ENCODE measurements at places on chromosomes 4 and X. TPM values are rescaled to one million over a fixed set of nuclear protein-coding genes. Genes with fewer than 3 reads are reported as not detected.

DNA sequence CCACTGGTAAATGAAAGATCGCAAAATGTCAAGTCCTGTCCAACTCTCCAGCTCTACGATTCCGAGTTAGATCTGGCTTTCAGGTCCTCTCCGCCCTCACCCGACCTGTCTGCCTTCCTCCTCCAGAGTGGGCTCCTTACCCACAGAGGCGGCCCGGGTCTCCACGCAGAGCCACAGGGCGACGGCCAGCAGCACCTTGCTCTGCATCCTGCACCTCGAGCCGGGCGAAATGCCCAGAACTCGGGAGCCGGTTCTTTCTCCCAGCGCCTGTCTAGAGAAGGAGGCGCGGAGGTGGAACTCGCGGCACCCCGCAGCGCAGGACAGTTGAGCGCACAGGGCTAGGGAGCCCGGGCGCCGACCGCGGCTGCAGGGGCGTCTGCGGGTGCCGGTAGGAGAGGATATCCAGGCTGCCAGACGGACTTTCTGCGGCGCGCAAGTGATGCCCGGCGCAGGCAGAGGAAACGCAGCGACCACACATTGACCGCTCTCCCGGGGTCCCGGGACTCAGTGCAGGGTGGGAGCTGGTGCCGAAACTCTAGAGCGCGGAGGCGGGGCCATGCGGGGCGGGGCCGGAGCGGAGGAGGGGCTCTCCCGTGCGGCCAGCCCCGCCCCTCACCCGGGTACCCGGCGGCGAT, at the start of gene KDR:
Gene KDR (minus strand): TSS at position 509 of the 635 bp plus-strand sequence. CDS start 302 bp downstream, at position 207.
- no peaks in the 10 kb centered on the region for H3K4me1 ChIP-seq
- H3K27me3 ChIP-seq: peaks cover 51% of the 10 kb centered on the region
- H3K36me3 ChIP-seq: no peaks in the 10 kb centered on the region
- peak within 1 kb of the TSS; percentile 27 for H3K4me3 ChIP-seq
- peak; percentile 2 for DNase-seq
- H3K27ac ChIP-seq: no peak within 1 kb of the TSS

- peaks cover 7% of the 10 kb centered on the region for H3K36me3 ChIP-seq
- H3K4me1 ChIP-seq: no peaks in the 10 kb centered on the region
- DNase-seq: no peak
- H3K4me3 ChIP-seq: no peak overlapping the region
- no peak overlapping the region for H3K27ac ChIP-seq
- no peaks in the 10 kb centered on the region for H3K27me3 ChIP-seq
Measured at GRCh38 chrX:7316280-7316679, 168.3 kb upstream of the PUDP start.

DNA sequence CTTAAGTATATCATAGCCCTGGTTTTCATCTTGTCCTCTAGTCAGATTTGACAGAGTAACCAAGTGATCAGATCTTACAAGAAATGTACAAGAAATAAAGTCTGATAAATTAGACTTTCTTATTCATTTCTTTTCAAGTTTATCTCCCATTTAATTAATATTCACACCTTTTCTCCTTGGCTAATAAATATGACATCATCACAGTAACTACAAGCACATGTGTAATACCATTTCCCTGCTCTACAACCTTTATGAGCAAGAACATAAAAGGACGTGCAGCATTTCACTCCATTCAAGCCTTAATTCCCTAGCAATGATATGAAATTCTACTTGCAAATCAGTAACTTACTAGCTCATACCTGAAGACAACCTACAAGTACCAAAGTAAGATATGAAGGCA, 88.5 kb downstream of the BRWD3 start:
- H3K27ac ChIP-seq: no peak overlapping the region
- no peak overlapping the region for H3K4me3 ChIP-seq
- H3K4me1 ChIP-seq: no peaks in the 10 kb centered on the region
- DNase-seq: no peak

- no peaks in the 10 kb centered on the region for H3K36me3 ChIP-seq
- no peak overlapping the region for H3K27ac ChIP-seq
- H3K27me3 ChIP-seq: no peaks in the 10 kb centered on the region
- H3K4me3 ChIP-seq: no peak overlapping the region
- no peaks in the 10 kb centered on the region for H3K4me1 ChIP-seq
Measured at GRCh38 chr4:13164783-13165331, 319.3 kb downstream of the RAB28 start.

Gene FAM50A
- 29.8 TPM for total RNA-seq

GRCh38 chr4:20805716-20806115, 105.5 kb downstream of the PACRGL start:
- DNase-seq: no peak
- H3K27me3 ChIP-seq: no peaks in the 10 kb centered on the region
- H3K4me3 ChIP-seq: no peak overlapping the region

GRCh38 chr4:78845472-78845871, 69.3 kb downstream of the BMP2K start:
- DNase-seq: peak; percentile 7
- no peak overlapping the region for H3K4me3 ChIP-seq
- no peaks in the 10 kb centered on the region for H3K27me3 ChIP-seq
- peaks cover 3% of the 10 kb centered on the region for H3K36me3 ChIP-seq
- H3K27ac ChIP-seq: no peak overlapping the region

- peaks cover 72% of the 10 kb centered on the region for H3K27me3 ChIP-seq
- H3K4me3 ChIP-seq: no peak overlapping the region
- DNase-seq: no peak
- no peaks in the 10 kb centered on the region for H3K36me3 ChIP-seq
- H3K27ac ChIP-seq: no peak overlapping the region
- H3K4me1 ChIP-seq: peaks cover 2% of the 10 kb centered on the region
Measured at GRCh38 chrX:153887385-153887784, 1.4 kb upstream of the L1CAM start.
